NAMALWA (cell line): ENCODE measurements at places on chromosomes 1 and 21.

GRCh38 chr1:87717157-87717670 lies 388.5 kb downstream of the LMO4 start:
- DNase-seq = no peak

- peak; percentile 5 for DNase-seq
These were observed 258.7 kb downstream of the AGBL4 start for GRCh38 chr1:49765034-49765433.

GRCh38 chr1:97331165-97331564 lies 589.7 kb downstream of the DPYD start:
- peak; percentile 28 for DNase-seq

GRCh38 chr1:32247983-32248889 lies 1.2 kb downstream of the FAM167B start:
- DNase-seq = peak; percentile 85

GRCh38 chr1:219223496-219223895 lies 49.8 kb downstream of the LYPLAL1 start:
- no peak for DNase-seq

DNA sequence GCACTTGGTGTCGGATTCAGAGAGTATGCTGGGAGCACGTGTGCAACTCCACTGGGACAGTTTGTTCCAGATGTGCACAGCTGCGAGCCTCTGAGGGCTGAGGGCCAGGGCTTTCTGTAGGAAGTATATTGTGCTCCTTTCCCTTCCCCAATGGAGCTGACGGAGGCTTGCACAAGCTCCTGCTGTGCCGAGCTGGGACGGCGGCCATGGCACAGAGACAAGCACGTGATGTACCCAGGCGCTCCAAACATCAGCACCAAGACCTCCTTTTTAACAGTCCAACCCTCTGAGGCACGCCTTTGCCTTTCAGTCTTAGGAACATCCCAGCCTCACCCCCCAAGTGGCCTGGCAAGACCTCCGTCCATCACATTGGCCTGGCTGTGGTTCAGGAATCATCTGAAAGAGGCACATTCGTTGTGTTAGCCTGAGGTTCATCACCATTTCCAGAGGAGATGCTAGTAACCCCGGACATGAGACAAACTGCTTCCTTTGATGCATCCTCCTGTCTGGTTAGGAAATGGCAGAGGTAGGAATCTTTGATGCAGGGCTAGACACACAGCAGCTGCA lies 339.2 kb upstream of the KAZN start:
- DNase-seq = no peak

GRCh38 chr1:111203681-111204200 lies 3.3 kb upstream of the DENND2D start:
- DNase-seq = peak; percentile 76

- no peak for DNase-seq
These were observed 28.3 kb upstream of the TNFRSF1B start for GRCh38 chr1:12138196-12139168.

GRCh38 chr1:17924578-17924977 lies 169.4 kb downstream of the ACTL8 start:
- peak; percentile 9 for DNase-seq

- DNase-seq = no peak
These were observed 1193.9 kb downstream of the PLA2G4A start for GRCh38 chr1:188022661-188023060.

DNA sequence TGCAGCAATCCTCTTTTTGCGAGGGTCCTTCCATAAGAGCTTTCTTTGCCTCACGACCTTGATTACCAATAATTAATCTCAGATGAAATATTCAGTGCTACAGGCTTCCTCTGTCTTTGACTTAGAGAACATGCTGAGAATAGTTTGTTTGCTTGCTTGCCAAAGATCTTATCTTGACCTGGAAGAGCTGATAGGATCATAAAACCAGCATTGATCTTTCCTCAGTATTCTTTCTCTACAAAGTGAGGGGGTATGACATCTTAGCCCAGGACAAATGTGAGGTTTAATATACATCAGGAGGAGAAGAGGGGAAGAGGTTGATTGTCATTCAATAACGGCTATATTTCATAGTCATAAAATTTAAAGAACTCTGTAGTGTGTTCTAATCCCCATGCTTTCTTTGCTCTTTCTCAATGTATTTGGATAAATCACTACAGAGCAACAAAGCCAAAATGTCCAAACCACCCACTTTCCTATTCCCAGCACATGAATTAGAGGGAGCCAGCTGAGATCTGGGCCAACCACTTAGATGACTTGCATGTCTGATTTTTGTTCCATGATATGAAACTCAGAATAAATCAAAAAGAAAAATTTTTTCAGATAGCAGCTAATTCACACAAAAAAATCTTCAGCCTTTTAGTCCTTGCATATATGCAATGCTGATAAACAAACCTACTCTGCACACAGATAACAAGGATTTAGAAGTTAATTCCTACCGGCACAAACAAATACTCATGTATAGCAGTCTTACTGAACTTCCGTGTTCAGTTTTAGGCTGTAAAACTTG lies 50.5 kb upstream of the IPO9 start:
- no peak for DNase-seq

- DNase-seq = no peak
These were observed 7.3 kb upstream of the IFNGR2 start for GRCh38 chr21:33395891-33396331.

DNA sequence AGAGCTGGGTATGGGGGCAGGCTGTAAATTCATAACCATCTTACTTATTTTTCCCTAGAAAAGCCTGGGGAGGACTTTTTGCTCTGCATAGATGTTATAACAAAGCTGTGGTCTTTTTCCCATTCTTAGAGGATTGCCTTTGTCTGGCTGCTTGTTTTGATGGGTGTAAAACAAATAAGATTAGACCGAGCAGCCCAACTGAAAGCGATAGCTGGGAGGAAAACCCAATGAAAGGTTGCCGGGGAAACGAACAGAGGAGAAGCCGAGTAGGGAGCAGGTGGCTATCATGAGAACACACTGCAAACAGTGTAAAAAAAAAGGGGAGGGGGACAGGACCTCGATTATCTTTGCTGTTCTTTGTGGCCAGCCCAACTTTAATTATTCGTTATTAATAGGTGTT lies 1.9 kb downstream of the ELAVL4 start:
- no peak for DNase-seq

- no peak for DNase-seq
These were observed 139.2 kb downstream of the NTMT2 start for GRCh38 chr1:170284951-170285350.

DNA sequence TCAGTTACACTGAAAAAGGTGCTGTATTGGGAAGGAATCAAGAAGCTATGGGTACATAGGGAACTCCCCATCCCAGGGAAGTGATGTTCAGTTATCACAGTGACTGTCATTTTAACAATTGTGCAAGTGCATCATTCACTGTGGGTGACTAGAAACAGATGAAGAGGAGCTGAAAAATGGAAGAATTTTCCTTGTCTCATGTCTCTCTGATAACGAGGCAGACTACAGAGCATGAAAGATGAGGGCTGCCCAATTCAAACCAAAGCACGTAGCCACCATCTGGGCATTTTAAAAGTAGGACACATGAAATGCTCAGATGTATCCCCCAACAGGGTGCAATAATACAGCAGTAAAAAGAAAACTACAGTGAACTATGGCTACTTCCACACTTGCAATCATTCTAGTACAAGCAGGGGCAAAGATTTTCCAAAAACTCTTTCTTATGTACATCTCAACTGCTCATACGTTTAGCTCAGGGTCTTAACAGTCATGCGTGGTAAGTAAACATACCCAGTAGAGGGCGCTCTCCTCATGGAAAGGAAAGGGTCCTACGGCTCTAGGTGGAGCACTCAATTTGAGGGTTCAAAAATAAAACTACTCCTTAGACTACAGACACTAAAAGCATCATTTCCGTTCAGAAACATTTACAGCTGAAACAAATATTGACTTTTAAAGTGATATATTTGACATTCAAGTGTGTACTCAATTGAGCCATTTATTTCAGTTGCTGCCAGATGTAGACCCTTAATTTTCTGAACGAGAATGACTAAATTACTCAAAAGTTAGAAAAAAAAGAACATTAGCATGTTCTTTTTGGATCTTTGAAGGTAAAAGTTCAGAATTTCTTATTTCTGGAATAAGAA lies 143.2 kb downstream of the KCTD3 start:
- DNase-seq = peak; percentile 68

GRCh38 chr1:228935198-228935663 lies 200.0 kb downstream of the RHOU start:
- no peak for DNase-seq

- DNase-seq = no peak
These were observed 248.2 kb downstream of the NFIA start for GRCh38 chr1:61330571-61330970.
